ENCODE measurements at places on chromosomes 16 and 17.

- peak; percentile 53 for DNase-seq
Observed at GRCh38 chr16:83356266-83356665, 451.5 kb upstream of the HSBP1 start.

- no peak for DNase-seq
Observed at GRCh38 chr17:40309949-40310510, 1.1 kb downstream of the RARA start.

GRCh38 chr16:5024632-5025031 lies 9.1 kb downstream of the NAGPA start:
- DNase-seq = no peak

GRCh38 chr17:17084941-17085340 lies 42.7 kb downstream of the MPRIP start:
- DNase-seq = no peak

DNA sequence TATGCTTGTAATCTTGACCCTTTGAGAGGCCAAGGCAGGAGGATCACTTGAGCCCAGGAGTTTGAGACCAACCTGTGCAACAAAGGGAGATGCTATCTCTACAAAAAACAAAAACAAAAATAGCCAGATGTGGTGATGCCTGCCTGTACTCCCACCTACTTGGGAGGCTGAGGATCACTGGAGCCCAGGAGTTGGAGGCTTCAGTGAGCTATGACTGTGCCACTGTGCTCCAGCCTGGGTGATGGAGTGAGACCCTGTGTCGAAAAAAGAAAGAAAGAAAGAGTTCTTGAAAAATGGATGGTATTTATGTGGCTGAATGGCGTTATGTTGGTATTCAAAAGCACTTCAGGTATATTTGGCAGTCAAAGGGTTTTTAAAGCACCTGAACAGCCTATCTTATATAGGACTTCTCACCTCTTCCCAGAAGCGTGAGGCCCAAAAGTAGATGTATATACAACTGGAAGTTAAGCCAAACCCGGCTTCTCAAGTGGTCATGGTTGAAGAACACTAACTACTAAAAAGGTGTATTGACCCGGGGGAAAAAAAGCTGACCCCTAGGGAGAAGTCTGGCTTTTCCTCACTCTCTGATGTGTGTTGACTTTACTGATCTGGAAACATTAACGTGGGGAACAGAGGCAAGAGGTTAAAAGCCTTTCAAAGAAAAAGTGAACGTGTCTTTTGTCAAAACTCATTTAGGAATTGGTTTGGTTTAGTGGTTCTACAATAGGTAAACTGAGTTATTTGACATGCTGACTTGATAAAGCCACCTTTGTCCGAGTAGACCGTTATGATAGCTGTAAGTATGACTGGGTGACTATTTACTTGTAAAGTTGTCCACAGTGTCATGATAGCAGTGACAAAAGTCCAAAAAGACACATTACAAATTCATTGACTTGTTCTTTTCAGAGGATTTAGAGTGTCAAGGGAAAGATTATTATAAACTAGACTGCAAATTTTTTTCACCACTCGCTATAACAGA lies 183.4 kb downstream of the IRX3 start:
- DNase-seq = no peak

DNA sequence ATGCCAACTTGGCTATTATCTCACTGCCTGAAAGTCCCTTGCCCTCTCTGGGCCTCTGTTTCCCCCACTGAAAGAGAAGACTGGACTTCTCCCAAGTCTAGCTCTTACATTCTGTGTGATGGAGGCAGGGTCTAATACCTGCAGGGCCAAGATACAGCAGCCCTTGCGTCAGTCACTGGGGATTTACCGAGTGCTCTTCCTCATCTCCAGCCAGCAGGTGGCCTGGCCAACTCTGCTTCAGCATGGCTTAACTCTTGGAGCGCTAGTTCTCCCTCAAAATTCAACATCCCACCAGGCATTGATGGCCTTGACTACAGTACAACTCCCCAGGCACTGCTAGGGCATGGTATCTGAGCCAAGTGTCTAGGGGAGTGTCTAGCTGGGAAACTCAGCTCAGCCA lies 19.9 kb upstream of the MTMR4 start:
- no peak for DNase-seq

GRCh38 chr17:45687594-45687993 lies 96.5 kb upstream of the CRHR1 start:
- DNase-seq = no peak

- DNase-seq = no peak
Observed at GRCh38 chr16:52364500-52364899, 182.4 kb downstream of the TOX3 start.

DNA sequence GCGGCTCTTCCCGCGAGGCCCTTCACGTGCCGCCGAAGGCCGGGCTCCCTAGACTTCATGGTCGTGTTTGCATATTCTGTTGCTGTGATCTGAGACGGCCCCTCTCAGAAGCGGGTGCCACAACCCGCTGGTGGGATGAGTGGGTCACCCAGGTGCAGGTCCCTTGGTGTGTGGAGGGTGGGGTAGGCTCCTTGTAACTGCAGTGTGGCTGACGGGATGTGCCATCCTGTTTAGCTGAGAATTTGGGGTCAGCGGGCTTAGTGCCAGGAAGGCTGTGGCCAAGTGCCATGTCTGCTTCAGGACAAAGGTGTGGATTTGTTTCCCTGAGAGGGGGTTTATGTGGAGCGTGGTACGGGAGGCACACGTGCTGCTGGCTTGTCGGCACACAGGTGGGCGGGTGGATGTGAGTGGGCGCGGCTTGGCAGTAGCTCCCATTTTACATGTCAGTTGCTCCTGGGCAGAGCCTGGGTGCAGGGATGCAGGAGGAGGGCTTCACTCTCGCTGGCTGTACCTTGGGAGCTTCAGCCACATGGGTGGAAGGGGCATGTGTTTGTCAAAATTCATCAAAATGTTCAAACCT lies 9.2 kb upstream of the WFIKKN1 start:
- no peak for DNase-seq

- peak; percentile 48 for DNase-seq
Observed at GRCh38 chr16:4414187-4414917, 2.0 kb downstream of the CORO7 start.

- no peak for DNase-seq
Observed at GRCh38 chr16:85608515-85608885, 4.6 kb upstream of the GSE1 start.

DNA sequence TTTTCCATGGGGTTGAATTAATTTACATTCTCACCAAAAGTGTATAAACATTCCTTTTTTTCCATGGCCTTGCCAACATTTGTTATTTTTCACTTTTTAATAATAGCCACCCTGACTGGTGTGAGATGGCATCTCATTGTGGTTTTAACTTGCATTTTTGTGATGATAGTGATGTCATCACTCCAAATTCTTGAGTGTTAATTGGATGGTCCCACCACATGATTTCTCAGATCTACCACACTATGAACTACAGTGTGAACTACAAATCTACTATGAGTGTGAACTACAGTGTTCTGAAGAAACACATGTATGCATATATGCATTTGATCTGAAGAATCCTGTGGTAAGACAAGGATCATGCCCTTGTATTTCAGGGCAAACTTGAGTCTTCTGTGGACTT lies 340.1 kb downstream of the ABCC12 start:
- peak; percentile 22 for DNase-seq

Measured in mesenchymal stem cell (in vitro differentiated cells and primary cell).